ENCODE measurements at places on chromosomes 11 and 22.

GRCh38 chr22:38461057-38461413, 6.0 kb upstream of the KCNJ4 start:
- DNase-seq, result no peak

DNA sequence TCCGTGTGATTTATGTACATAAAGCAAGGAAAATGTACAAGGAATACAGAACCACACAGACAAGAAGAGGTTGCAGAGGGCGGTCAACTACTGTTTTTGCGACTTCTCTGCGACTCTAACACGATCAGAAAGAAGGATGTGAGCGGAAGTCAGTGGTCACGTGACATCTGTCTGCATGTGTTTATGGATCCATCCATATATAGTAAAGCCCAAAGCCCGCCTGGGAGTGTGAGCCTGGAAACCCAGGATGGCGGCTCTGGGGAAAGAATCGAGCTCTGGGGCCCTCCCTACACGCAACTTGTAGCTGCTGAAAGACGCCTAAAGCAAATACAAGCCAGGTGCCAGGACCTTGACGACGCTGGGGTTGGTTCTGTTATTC, 8.8 kb downstream of the OSBPL5 start:
- DNase-seq, result no peak

- DNase-seq, result no peak
Measured at GRCh38 chr11:131418189-131418588, 47.8 kb downstream of the NTM start.

DNA sequence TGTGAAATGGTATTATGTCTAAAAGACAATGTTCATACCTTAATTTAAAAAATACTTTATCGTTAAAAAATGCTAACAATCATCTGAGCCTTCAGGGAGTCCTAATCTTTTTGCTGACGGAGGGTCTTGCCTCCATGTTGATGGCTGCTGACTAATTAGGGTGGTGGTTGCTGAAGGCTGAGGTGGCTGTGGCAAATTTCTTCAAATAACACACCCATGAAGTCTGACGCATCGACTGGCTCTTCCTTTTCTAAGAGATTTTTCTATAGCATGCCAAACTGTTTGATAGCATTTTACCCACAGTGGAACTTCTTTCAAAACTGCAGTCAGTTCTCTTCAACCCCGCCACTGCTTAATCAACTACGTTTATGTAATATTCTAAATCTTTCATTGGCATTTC, 33.6 kb downstream of the TCF20 start:
- no peak for DNase-seq

- peak; percentile 79 for DNase-seq
Measured at GRCh38 chr11:130831506-130831905, 84.8 kb downstream of the SNX19 start.

DNA sequence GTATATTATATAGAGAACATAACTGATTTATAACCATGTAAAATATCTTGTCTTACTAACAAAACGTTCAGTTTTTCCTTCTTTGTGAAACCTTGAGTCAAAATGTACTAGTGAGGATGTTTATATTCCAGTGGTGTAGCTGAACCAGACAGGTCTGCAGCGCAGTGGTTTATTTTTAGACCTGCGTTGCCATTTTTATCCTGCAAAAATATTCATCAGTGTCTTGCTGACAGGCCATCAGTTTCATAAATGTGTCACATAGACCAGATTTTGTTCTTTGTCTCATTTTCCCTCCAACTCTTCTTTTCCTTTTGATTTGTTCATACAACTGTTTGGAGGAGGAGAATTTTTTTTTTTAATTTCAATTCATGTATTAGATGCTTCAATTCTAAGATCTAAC, 43.1 kb downstream of the HSD17B12 start:
- no peak for DNase-seq

GRCh38 chr11:93986716-93987115, 34.4 kb upstream of the HEPHL1 start:
- no peak for DNase-seq

DNA sequence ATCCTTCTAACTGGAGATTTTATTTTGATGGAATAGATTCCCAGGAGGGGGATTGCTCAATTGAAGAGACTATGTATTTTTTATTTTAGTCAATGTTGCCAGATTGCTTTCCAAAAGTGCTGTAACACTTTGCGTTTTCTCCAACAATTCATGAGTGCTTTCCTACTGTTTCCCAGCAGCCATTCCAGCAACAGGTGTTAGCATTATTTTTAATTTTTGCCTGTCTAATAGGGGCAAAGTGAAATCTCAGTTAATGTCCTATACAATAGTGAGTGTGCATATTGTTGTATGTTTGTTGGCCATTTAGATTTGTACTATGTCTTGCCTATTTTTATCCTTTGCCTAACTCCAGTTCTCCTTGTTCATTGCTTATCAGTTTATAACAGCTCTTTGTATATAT, 12.1 kb upstream of the CACNG2 start:
- no peak for DNase-seq

DNA sequence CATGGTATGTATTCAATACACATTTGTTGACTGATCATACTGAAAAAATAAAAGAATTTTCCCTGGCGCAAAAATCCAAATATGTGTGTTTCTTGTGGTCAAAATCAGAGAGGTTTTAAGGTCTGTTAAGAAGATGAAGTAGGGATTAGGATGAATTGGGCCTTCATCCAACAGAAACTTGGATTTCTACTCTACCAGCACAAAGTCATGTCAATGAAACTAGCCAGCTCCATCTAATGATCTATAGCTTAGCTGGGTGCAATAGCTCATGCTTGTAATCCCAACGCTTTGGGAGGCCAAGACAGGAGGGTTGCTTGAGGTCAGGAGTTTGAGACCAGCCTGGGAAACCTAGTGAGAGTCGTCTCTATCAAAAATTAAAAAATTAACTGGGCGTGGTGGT, 65.5 kb downstream of the USP35 start:
- DNase-seq, result no peak

DNA sequence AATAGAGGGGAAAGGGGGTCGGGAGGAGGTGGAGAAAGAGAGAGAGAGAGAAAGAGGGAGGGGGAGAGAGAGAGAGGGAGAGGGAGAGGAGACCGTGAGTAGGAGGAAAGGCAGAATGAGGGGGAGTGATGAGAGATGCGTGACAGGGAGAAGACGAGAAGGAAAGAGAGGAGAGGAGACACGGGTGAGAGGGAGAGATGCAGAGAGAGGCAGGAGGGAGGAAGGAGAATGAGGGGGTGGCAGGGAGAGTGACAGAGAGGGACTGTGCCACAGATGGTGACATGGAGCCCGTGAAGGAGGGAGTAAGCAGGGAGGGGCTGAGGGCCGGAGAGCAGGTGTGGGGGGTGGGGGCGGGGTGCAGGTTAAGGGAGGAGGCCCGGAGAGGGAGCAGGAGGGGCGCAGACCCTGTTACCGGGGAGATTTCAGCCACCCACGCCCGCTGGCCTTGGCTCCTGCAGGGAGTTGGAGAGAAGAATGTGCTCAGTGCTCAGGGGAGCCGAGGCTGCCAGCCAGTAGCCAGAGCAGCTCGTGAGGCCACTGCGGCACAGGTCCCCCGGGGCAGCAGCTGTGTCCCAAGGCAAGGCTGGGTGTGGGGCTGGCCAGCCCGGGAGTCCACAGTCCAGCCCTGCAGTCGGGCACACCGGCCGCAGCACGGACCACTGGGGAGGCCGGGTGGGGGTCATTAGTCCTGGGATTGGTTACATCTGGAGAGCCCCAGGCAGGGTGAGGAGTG, at the start of gene SSTR3:
TSS of gene SSTR3 (minus strand) at position 304 of the 733 bp plus-strand sequence. CDS start 4,674 bp downstream, outside the sequence.
- no peak for DNase-seq

GRCh38 chr11:115521825-115522224, 17.6 kb upstream of the CADM1 start:
- no peak for DNase-seq

- peak; percentile 29 for DNase-seq
Measured at GRCh38 chr11:133697161-133697560, 148.2 kb downstream of the SPATA19 start.

DNA sequence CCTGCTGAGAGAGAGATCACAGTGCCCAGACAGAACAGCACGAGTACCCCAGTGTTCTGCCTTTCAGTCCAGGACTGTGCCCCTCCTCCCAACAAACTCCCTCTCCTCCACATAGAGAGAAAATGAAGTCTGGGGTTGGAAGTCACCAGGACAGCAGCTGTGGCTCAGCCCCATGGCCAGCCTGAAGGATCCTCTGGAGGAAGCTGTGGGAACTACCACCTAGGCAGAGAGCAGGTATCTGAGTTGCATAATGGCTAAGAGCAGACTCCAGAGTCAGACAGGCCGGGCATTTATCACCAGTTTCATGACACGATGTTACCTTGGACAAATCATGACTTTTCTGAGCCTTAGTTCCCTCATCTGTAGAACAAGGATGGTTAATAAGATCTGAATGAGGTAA, 61.2 kb upstream of the RRAS2 start:
- DNase-seq, result no peak

DNA sequence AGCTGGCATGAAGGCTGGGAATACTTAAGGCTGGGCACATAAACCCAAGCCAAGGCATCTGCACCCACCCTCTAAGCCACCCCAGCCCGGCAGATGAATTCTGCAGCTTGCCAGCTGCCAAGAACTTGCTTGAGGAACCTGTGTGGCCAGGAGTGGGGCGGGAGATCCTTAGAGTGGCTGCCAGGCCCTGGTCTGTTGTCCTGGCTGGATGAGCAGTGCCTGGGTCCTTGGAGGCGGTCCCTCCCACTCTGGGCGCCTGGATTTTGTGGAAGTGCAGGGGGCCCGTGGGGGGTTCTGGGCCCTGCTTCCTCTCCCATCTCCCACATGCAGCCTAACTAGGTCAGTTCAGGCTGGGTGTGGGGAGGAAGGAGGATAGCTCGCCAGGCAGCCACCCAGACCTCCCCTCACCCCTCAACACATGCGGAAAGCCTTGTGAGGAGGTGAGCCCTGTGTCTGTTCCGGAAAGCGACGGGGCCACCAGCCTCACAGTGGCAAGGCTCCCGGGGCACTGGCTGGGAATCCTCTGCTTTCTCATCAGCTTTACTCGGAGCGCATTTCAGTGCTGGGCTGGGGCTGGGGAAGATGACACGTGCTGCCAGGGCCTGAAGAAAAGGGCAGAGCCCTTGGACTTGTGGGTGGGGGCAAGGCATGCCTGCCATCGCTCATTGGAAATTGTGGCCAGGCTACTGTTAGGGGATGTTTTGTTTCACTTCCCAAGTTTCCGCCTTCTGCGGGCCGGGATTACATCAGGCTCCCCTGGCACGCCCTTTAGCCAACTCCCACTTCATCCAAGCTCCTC, 8.4 kb downstream of the DAGLA start:
- peak; percentile 47 for DNase-seq

DNA sequence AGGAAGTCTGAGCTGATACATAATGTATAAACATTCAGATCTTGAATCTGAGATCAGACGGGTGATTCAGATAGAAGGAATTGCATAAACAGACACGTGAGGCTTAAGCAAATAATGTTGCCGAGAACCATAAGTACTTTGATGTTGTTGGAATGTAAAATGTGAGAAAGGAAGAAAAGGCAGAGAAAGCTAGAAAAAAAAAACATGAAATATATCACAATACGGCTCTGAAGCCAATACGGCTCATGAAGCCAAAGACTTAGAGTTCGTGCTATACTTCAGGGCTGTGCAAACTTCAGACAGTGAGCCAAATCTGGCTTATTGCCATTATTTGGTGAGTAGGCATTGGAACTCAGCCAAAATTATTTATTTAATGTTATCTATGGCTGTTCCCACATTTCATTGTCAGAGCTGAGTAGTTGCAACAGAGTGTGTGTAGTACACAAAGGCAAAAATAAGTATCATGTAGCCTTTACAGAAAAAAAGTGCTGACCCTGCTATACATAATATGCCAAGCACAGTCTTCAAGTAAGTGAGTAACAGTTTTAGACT, 673.3 kb downstream of the CNTN5 start:
- DNase-seq, result no peak

DNA sequence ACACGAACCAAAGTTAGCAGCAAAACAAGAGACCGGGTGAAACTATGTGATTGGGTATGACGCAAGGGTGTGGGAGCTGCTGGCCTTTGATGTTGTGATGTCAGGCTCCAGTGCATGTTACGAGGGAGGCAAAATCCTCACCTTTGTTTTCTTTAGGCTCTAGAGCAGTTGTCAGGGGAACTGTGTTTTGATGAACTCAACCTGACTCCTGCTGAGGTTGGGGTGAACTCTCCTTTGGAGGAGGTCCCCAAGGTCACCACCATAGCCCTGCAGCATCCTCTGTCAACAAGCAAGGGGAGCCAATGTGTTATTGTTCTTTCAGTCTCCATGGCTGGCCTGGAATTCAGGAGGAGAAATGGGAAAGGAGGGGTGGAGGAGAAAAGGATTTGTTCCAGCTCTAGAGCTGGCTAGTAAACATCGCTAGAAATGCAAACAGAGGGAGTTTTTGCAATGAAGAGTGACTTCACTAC, 33.8 kb downstream of the RASSF10 start:
- no peak for DNase-seq

GRCh38 chr11:20438637-20439036, 51.1 kb downstream of the PRMT3 start:
- no peak for DNase-seq

DNA sequence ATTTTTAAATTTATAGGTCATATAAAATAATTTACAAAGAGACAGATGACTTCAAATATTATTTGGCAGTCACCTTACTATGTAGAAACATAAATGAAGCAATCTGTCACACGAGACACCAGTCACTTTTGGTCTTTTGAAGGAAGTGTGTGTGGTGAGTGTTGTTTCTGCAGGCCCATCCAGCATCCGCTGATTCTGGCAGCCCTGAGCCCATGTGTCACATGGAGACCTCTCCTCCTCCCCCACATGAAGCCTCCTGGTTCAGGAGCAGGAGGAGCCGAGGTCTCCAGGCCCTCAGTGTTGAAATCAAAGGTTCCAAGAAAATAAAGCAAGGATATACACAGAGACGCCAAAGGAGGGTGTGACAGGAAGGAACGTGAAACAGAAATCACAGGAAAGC, 60.1 kb downstream of the ARFGAP3 start:
- no peak for DNase-seq

GRCh38 chr11:32830413-32830738, 649 bp downstream of the PRRG4 start:
- no peak for DNase-seq

DNA sequence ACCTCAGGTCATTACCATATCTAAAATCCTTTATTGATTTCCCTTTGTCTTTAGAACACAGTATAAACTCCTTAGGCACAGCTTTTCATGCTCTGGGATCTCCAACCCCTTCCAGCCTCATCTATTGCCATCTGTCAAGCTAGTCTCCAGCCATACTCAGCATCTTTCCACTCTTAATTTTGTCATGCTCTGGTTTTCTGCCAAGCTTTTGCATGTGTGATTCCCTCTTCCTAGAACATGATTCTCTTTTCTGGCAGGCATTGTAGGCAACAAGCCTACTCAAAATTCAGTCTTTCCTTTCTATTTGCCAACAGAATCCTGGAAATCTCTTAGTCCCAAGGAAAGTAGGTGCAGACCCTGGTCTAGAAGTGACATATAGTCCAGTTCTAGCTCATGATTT, 35.5 kb upstream of the SLC6A5 start:
- peak; percentile 3 for DNase-seq

- DNase-seq, result no peak
Measured at GRCh38 chr11:28447226-28447625, 339.0 kb downstream of the METTL15 start.

GRCh38 chr11:70506986-70507385, 108.7 kb downstream of the CTTN start:
- DNase-seq, result no peak

DNA sequence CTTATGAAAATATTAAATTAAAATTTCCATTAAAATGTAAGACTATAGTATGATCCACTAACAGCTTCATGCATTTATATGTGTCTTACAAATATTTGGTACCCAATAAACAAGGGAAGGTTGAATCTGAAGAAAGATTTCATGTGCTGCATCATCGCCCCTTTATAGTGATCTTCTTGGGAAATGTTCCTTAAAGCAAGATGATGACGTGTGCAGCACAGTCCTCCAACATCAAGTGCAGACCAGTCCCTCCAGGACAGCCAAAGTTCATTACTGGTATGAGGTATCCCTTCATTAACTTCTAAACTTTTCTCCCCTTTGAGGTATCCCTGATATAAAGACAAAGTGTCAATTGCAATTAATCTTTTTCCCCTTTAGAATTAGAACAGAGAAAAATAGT, 567.0 kb downstream of the METTL15 start:
- no peak for DNase-seq
